ENCODE measurements at places on chromosomes 1 and 21. TPM values are rescaled to one million over a fixed set of nuclear protein-coding genes. Genes with fewer than 3 reads are reported as not detected.

The ZNF648 gene
- not detected for total RNA-seq

The PTGS2 gene
- 38.2 TPM for total RNA-seq

The SMCP gene
- total RNA-seq = not detected

The NPR1 gene
- total RNA-seq = 0.85 TPM

The CHI3L2 gene
- total RNA-seq = 20.9 TPM

The C1QB gene
- not detected for total RNA-seq

The RHCE gene
- total RNA-seq = 1.2 TPM
